Iris pigment epithelial cell (primary cell): ENCODE measurements at places on chromosomes 4 and X.
A peak's percentile ranks its signal among the peaks of the same experiment; 100 is the strongest.

GRCh38 chrX:129648514-129649267, 6.1 kb downstream of the APLN start:
- DNase-seq: no peak

DNA sequence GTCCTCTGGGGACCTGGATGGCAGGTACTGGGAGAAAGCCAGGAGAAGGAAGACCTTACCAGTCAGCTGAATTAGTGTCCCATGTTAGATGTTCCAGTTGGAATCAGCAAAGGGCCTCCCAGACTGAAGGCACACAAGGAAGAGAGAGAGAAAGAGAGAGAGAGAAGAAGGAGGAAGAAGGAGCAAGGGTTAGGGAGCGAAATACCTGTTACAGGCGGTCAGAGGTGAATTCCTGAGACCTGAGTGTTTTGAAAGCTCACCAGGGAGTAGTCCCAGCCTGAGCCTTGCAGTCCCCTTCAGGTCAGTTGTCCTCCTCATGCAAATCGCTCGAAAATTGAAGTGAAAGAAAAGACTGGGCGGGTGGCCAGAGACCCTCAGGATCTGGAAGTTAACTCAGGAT, 60.3 kb downstream of the USP11 start:
- no peak for DNase-seq

DNA sequence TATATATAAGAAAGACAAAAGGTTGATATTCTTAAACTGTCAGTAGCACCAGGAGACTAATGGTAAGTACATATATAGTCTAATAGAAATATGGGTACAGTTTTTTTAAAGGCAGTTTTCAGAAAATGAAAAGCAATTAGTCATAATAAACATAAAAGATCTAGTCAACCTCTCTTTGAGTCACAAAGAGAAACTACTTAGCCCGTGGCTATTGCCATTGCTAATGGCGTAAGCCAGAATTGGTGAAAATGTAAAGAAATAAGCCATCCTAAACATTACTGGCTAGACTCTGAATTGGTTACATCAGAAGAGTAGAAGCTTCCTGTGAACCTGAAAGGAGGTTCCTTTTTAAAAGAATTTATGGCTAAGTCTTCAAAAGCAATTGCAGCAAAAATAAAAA, 668.7 kb upstream of the CPEB2 start:
- no peak for DNase-seq

DNA sequence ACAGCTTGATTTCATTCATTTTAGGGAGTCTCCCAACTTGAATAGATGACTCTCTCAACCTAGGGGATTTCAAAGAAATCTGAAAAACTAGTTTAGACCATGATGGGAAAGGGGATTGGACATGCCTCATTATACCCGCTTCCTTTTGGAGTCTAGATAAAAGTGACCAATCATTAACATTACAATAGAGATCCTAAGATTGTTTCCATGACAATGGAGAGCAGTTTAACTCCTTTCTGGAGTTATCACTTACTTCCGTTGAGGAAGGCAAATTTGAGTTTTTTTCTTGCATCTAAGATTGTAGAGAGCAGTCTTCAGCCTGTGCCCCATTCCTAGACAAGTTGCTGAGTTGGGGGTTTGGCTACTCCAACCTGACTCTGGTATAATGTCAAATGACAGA, 11.4 kb upstream of the IL15 start:
- no peak for DNase-seq

GRCh38 chr4:64598066-64598465, 188.8 kb upstream of the TECRL start:
- DNase-seq: no peak

GRCh38 chr4:91089178-91089577, 962.0 kb downstream of the CCSER1 start:
- DNase-seq: no peak

DNA sequence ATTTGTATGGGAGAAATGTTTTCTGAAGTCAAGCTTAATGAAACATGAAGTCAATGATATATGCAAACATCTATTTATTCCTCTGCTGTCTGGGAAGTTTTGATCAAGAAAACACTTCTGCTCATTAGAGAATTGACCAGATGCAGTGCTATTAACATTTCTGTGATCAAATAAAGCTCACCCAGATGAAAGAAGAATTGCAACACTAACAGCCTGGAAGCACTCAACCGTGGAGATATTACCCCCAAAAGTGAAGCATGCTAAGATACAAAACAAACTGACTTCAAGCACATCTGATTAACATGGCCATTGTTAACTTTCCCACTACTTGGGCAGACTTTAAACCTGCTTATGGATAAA, 73.7 kb upstream of the GUCY1A1 start:
- no peak for DNase-seq

DNA sequence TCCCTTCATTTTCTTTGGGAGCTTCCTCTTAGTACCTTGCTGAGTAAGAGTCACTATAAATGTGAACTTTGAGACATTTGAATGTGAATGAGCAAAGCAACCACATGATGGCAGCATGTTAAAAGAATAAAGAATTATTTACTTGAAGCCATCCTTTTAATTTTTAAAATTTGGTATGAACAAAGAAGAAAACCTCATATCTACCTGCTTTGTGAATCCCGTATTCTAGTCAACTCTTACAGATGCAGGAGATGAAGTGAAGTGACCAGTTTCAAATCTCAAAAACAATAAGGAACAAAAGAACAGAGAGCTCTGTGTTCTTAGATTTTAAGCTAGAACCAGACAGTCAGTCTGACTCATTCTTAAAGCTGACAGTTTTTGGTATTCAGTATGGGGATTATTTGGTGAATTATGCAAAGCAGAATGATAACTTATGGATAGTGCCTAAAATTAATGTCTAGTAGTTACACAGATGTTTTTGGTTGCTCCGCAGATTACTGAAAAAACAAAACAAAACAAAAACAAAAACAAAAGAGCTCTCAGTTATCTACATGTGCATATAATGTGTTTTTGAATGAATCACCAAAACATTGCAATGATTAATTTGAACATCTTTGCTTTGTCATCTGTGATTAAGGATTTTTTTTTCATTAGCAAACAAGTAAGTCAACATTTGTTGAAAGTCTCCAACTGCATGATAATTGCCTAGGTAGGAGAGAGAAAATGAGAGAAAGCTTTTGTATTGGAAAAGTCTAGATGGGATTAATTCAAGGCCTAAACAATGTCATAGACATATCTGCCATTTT, 48.2 kb upstream of the H2AZ1 start:
- peak; percentile 61 for DNase-seq

DNA sequence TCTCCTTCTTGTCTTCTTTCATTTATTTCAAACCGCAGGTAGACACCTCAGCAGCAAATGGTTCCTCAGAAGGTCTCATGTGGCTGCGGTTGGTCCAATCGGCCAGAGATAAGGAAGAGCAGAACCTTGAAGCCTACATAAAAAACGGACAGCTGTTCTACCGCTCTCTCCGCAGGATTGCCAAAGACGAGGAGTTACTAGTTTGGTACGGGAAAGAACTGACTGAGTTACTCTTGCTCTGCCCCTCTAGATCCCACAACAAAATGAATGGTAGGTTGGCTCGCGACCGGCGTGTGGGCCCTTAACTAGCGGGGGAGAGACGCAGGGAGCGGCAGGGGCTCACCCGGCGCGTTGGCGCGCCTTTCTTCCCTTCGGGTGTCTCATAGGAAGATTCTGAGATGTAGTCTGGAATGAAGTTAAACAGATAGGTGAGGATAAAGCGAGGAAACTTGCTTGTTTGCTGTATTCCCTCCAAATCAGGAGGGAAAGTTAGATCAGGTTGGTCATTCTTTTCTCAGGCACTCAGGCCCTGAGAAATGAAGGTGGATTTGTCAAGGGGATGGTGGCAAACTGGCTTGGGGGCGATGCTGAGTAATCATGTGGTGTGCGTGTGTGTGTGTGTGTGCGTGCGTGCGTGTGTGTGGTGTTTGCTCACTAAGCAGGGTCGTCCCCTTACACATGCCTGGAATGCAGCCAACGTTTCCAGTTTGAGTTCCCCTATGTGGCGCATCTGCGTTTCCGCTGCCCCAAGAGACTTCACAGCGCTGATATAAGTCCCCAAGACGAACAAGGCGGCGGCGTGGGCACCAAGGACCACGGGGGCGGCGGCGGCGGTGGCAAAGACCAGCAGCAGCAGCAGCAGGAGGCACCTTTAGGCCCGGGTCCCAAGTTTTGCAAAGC, 4.2 kb downstream of the PRDM8 start:
- peak; percentile 18 for DNase-seq

DNA sequence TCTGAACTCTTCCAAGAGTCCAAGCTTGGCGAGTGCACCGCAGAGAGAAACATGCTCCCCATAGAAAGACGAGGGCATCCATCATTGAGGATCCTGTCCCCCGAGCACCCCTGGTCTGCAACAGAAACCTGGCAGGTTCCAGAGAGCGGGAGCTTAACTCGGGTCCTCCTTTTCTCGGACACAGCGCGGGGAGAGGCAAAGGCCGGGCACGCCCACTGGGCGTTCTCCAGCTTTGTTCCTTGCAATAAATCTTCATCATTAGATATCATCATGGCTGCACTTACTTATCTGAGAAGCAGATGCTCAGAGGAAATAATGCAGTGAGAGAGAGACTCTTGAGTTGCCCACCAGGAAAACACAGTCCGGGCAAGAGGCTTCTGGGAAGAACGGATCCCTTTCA, 90.1 kb upstream of the PSAPL1 start:
- DNase-seq: no peak

- DNase-seq: no peak
Observed at GRCh38 chr4:79213010-79213409, 112.9 kb downstream of the NAA11 start.

DNA sequence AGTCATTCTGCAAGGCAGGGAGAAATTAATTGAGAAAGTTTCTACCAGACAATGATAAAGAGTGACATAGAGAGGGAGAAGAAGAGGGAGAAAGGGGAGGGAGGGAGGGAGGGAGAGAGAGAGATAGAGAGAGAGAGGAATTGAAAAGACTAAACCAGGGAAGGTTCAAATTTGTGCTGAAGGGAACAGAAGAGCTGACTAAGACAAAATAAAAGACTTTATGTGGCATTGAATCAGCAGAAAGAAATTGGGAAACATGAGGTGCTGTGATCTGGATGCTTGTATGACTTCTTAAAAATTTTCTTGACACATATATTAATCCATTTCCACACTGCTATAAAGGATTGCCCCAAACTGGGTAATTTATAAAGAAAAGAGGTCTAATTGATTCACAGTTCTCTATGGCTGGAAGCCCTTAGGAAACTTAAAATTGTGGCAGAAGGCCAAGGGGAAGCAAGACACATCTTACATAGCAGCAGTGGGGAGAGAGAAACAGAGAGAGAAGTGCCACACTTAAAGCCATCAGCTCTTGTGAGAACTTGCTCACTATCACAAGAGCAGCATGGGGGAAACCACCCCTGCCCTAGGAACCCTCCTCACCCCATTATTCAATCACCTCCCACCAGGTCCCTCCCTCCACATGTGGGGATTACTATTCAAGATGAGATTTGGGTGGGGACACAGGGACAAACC, 13.5 kb upstream of the CXCL6 start:
- DNase-seq: no peak

DNA sequence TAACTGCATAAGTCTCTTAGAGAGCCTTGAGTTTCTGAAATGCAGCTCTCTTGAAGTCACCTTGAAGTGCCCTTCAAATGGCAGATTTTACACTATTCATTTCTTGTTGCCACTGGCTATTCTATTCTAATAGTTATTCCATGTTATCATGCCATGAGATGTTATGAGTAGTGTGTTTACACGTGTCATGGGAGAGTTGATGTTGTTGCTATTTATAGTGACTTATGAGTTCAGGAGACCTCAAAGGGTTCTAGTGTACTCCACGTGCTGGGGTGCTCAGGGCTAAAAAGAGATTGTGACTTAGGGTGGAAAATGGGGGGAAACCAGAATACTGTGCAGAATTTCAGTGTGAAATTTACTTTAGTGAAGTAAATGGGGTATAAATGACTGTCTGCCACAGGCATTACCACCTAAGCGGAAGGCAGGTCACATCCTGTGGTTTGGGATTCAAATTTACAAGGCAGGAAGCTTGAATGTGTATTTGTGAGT, 77.1 kb upstream of the SLC4A4 start:
- no peak for DNase-seq

GRCh38 chr4:170940043-170940724, 850.4 kb upstream of the AADAT start:
- DNase-seq: no peak

DNA sequence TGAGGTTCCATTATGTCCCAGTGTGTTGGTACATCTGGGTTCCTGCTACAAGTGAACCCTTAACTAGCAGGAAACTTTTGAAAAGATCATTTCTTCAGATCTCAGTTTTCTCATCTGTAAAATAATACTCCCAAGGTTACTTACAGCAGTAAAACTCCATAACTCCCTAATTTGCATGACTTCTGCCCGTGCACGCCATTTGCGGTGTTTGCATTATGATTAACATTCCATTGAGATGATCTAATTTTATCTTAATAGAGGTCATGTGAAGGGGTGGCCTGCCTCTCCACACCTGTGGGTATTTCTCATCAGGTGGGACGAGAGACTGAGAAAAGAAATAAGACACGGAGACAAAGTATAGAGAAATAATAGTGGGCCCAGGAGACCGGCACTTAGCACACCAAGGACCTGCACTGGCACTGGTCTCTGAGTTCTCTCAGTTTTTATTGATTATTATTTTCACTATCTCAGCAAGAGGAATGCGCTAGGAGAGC, 219.8 kb downstream of the TLL1 start:
- DNase-seq: no peak

- no peak for DNase-seq
Observed at GRCh38 chr4:7158081-7158750, 34.1 kb upstream of the SORCS2 start.

DNA sequence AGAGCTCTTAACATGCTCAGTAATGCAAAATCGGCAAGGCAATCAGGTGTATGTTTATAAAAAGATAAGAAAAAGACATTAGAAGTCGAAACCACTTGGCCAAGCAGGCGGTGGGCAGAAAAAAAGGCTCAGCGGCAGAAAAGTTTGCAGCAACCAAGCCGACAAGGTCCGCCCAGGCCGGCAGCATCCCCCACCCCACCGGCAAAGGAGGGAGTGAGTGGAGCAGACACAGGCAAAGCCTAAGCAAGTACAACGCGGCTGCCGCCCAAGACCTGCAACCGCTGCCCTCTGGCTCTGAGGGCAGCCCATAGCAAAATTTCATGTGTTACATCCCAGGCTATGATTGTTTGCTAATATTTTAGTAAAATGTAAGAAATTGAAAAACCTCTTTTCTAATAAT, 125.4 kb upstream of the ZCCHC13 start:
- no peak for DNase-seq

DNA sequence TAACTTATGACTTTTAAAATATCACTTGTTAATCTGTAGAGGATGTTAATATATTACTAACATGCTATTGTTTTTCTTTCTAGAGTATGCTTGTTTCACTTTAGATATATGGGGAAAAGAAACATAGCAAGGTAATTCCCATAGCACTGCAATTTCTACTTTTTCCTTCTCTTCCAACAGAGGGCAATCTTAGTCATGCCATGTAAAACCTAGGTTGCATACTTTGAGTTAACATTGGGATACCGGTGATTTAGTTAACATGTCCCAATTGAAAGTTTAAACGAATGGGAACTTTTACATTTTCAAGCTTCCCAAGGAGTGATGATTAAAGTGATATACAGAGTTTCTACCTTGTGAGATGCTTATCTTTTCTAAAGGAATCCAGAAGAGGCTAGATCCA, 89.4 kb upstream of the IL13RA1 start:
- DNase-seq: peak; percentile 8
